ENCODE measurements at places on chromosomes 16 and 17.

GRCh38 chr16:69711115-69711740 is 15.1 kb downstream of the NQO1 start:
- no peak for DNase-seq

DNA sequence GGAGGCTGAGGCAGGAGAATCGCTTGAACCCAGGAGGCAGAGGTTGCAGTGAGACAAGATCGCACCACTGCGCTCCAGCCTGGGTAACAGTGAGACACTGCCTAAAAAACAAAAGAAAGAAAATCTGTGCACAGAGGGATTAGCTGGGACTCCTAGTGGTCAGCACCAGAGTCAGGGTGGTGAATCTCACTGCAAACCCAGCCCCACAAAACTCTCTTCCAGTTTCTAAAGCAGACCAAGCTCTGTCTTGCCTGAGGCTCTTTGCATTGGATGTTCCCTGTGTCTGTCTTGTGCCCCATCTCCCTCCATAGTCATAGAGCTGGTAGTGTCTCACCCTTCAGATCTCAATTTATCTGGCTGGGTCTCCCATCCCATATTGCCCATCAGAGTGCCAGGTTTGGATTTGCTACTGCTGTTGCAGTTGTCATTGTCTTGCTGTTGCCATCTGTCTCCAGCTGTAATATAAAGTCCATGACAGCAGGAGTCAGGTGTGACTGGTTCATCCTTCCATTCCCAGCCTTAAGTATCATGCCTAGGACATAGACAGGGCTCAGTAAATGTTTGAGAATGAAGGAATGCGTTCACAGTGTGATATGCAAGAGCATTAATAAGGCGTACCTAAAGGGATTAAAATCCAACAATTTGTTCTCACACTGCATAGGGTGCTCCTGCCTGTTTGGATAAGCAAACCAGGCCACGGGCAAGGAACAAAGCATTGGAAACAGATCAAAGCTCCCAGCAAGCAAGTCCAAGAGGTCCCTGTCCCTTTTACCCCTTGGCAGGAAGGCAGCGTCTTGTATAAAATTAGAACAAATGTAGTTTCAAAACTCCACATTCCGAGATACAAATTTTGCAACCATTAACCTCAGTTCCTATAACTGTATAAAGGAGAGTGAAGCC is 614.6 kb upstream of the CDH5 start:
- no peak for DNase-seq

- peak; percentile 91 for DNase-seq
These were observed 12.4 kb upstream of the AURKB start for GRCh38 chr17:8222630-8223355.

GRCh38 chr17:4559139-4559791 is 1.1 kb downstream of the GGT6 start:
- no peak for DNase-seq

DNA sequence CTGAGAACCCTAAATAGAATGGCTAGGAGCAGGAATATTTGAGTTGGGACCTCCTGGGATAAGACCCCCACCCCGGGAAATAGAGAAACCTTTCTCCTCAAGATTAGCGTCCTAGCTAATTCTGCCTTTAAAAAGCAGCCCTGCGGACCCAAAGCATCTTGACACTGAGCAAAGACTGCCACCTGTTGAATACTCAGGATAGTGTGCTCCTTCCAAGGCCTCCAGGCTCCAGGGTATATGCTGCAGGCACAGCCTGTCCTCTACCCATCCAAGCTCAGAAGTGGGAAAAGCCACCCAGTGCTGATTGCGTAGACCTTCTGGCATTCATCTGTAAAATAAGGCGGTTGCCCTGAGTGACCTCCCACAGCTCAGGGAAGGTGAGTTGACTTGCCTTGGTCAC is 456.2 kb upstream of the DYNLRB2 start:
- peak; percentile 69 for DNase-seq

DNA sequence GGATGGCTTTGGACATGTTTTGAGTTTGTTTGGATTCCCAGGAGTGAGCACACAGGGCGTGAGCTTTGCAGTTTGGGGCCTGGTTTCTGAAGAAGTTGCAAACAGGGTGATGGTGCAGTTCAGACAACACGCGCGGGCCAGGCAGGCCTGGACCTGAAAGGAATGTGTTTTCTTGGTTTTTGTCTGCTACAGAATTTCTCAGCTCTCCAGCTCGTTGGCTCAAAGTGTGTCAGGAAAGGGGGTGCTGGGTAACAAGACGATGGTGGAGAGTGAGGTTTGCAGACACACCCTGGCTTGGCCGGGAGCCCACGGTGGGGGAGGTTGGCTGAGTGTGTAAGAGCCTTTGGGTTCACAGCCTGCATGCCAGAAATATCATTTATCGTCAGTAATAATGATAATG is 82.3 kb downstream of the CMIP start:
- no peak for DNase-seq

DNA sequence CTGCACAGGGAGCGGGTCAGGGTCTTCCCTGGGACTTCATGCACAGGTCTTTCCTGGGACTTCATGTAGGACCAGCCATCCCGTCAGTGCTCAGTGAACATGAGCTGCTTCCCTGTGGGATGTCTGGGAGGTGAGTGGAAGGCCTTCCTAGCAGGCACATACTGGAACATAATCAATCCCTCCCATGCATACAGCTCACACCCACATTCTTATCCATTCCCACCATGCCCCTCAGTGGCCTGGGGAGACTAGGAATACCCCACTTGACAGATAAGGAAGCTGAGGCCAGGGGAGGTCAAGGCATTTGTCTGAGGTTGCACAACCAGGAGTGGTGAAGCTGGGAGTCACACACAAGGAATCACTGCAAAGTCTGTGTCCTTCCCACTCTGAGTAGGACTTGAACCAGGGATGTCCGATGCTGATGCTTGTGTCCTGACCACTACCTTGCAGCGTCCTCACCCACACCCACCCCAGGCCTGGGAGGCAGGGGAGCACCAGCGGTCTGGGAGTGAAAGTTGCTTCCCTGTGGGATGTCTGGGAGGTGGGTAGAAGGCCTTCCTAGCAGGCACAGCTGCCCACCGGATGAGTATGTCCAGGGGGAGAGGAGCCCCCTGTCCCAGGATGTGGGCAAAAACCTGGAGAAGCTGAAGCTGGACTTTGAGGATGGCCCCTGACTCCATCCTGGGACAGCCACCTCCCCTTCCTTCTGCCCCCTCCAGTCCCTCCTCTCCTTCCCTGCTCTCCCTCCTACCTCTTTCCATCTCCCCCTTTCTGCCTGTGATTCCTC is 1.0 kb upstream of the NLRC5 start:
- DNase-seq: no peak

- DNase-seq: no peak
These were observed 61.8 kb downstream of the XYLT1 start for GRCh38 chr16:17408955-17409441.

DNA sequence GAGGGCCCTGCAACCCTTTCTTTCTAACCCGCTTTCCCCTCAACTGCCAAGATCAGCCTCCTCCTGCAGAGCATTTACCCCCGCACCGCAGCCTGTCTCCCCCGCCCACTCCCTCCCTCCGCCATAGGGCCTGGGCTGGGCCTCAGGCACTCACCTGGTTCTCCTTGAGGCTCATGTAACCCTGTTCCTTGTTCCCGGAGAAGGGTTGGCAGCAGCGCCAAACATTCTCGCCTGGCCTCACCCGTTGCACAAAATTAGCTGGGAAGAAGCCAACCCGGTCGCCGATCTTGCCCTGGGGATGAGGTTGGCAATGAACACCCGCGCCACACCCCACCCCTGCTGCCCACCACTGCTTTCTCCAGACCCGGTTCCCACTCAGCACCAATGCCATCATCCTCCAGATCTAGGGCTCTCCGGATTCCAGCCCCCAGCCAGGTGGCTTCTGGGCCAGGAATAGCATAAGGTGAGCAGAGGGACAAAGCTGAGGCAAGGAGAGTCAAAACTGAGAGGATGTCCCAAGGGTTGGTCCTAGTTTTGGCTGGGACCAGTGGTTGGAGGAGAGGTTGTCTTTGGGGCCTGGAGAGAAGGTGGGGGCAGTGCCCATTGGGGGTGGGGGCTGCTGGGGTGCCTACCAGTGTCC is 12.8 kb downstream of the STAC2 start:
- no peak for DNase-seq

GRCh38 chr17:57368637-57369336 is 112.5 kb downstream of the MSI2 start:
- DNase-seq: no peak

DNA sequence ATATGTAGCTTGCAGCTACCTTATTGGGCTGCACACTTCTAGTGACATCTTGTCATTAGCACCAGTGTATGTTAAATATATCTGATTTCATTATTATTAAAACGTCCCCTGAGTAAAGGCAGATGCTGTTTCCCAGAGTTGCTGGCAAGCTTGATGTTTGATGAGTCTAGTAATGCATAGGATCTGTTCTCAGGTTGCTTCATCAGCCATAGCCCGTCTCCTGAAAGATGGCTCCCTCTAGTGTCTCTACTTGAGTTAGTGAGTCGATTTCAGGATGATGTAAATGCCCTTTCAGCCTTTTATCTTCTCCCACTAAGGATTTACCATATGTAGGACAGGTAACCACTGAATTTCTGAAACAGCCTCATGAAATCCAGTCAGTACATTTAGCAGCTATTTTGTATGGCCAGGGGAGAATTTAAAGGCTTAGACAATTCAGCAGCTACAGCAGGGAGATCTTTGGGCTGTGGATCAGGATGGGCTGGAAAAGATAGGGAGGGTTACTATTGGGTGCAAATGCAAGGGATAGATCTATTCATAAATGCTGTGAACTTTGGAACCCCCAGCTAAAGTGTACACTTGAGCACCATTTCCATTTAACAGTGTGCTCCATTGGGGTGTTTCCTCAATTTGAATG is 376.3 kb downstream of the CNTNAP4 start:
- peak; percentile 88 for DNase-seq

GRCh38 chr16:84704253-84704652 is 4.5 kb downstream of the USP10 start:
- DNase-seq: no peak

DNA sequence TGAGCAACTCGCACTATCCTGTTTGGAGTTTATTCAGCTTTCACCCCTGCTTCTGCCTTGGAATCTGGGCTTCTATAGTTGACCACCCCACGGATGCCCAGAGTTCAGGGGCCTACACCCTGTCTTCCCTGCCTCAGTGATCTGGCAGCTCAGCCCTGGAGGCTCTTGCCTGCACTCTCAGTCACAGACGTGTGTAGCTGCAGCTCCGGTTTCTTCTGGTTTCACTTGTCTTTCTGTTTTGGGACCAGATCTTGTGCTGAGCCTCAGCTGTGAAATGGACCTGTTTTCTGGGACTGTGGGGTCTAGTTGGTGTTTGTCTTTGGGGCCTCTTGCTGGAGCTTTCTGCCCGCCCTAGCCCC is 5.8 kb downstream of the GPT2 start:
- DNase-seq: no peak

- DNase-seq: no peak
These were observed 5.8 kb downstream of the CMC2 start for GRCh38 chr16:81000873-81001272.

DNA sequence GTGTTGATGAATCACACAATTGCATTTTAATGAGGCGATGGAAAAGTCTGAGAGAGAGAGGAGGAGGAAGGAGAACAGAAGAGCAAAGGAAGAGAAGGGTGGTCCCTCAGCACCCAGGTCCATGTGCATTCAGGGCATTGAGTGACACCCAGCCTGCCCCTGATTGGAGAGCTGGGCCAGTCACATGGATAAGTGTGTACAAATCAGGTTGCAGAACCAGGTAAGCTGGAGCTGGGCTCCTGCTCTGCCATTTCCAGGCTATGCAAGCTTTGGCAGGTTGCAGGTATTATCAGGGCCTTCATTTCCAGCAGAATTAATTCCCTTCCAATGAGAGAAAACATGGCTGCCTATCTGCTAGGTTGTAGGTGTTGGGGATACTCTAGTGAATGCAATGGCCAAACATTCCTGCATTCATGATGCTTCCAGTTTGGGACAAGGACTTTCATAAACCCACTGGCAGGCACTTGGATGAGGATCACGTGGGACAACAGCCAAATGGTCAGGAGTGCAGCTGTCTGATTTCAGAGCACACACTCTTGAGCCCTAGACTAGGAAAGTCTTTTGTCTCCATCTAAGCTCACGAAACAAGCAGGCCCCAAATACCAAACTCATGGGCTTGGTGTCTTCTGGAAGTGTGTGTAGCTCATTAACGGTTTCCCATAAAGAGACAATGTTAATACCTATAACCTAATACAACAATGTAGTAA is 577.9 kb upstream of the CDH5 start:
- DNase-seq: no peak

DNA sequence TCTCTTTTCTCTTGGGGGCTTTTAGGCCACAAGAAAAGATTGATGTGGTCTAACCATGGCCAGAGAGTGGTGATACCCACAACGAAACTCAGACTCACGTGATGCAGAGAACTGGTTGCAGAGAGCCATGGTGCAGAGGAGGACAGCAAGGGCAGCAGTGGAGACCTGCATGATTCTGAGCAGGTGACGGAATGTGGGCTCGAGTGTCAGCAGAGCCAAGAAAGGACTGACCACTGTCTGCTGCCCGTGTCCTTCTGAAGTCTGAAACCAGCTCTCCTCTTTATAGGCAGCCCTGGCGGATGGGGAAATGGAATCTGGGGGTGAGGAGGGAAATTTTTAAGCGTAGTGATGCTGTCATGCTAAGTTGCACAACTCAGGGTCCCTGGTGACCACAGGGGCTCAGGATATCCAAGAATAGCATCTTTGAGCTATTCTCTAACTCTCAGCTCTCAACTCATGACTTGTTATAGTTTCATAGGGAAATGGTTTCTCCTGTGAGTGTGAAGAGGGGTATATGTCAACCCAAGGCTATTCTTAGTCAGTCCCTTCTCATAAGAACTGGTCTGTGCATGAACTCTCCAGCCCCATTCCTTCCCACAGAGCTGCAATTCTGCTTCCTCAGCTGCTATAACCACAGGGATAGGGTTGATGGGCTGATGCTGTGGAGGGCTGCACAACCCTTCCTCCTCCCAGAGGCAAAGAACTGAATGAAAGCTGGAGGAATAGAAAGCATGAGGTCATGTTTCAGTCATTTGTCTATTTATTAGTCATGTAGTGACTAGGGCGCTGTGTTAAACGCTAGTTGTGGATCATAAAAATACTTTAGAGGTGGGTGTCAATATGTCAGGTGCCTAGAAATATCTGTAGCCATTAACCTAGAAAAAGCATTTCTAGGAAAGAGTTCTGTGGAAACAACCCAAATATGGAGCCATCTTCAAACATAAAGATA is at the start of gene CCL3:
TSS of gene CCL3 (minus strand) at position 256 of the 949 bp plus-strand sequence. CDS start at position 171, 85 bp downstream.
- DNase-seq: peak; percentile 82

Data from pons (tissue), 1 donor.